ENCODE measurements at places on chromosomes 16 and 17. TPM values are rescaled to one million over a fixed set of nuclear protein-coding genes. Genes with fewer than 3 reads are reported as not detected.

FOXN1 gene
- not detected for total RNA-seq

KIAA0753 gene
- total RNA-seq: 19.2 TPM

TBC1D28 gene
- not detected for total RNA-seq

CNTNAP4 gene
- total RNA-seq: not detected

CES5A gene
- total RNA-seq: not detected

FBXO39 gene
- total RNA-seq: not detected

BANP gene
- total RNA-seq: 25.9 TPM

- no peak for DNase-seq
Measured at GRCh38 chr16:47921535-47921934, 234.3 kb downstream of the ABCC12 start.

DNA sequence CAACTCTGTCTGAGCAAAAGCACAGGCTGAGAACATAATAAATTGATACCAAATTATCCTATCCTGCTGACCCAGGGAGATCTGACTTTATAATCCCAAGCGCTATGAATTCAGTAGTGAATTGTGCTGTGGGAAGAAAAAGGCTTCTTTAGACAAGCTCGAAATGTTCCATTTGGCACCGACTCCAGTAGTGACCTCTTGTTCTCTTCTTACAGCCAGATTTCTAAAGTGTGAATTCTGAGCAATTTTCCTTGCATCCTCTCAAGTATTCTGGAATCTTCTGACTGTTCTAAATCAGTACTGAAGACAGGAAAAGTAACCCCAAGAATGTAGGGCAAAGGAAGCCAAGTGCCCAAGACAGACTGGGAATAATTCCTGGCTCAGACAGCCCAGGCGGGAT, 58.2 kb downstream of the CDYL2 start:
- no peak for DNase-seq
